ENCODE measurements at places on chromosomes 5 and 9. TPM values are rescaled to one million over a fixed set of nuclear protein-coding genes. Genes with fewer than 3 reads are reported as not detected.

PROB1 gene
- total RNA-seq = 9.3 TPM

GBGT1 gene
- 9.4 TPM for total RNA-seq

OR2S2 gene
- total RNA-seq = not detected

GCNT4 gene
- 0.67 TPM for total RNA-seq

TYRP1 gene
- not detected for total RNA-seq

CTXN3 gene
- total RNA-seq = not detected

HACD4 gene
- total RNA-seq = 2.7 TPM

SLC28A3 gene
- 0.60 TPM for total RNA-seq

F12 gene
- total RNA-seq = 2.2 TPM

GRCh38 chr5:175001876-175002645 lies 277.7 kb downstream of the MSX2 start:
- no peak for DNase-seq

- no peak for DNase-seq
Observed at GRCh38 chr9:16030528-16031185, 477.8 kb downstream of the CCDC171 start.

DNA sequence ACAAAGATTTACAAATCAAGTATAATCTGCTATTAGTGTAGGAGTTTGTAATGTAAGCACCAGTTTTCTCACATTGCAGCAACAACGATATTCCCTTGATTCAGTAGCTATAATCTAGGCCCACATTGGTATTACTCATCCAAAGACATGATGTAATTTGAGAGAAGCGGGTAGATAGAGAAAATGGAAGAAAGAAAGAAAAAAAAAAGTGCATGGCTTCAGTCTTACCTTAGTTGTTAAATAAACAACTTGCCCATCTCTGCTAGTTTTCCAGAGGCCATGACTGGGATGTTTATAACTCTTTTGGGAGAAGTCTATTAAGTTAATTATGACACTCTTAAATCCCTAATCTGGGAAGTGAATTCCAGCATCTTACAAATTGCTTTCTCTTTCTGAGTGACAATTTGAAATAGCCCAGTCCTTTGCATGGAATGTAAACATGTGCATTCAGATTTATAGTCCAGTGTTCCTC lies 2.8 kb downstream of the MELK start:
- no peak for DNase-seq

GRCh38 chr9:98413084-98413483 lies 157.6 kb upstream of the TBC1D2 start:
- no peak for DNase-seq

GRCh38 chr5:166240705-166241104 lies 2050.7 kb upstream of the WWC1 start:
- no peak for DNase-seq

DNA sequence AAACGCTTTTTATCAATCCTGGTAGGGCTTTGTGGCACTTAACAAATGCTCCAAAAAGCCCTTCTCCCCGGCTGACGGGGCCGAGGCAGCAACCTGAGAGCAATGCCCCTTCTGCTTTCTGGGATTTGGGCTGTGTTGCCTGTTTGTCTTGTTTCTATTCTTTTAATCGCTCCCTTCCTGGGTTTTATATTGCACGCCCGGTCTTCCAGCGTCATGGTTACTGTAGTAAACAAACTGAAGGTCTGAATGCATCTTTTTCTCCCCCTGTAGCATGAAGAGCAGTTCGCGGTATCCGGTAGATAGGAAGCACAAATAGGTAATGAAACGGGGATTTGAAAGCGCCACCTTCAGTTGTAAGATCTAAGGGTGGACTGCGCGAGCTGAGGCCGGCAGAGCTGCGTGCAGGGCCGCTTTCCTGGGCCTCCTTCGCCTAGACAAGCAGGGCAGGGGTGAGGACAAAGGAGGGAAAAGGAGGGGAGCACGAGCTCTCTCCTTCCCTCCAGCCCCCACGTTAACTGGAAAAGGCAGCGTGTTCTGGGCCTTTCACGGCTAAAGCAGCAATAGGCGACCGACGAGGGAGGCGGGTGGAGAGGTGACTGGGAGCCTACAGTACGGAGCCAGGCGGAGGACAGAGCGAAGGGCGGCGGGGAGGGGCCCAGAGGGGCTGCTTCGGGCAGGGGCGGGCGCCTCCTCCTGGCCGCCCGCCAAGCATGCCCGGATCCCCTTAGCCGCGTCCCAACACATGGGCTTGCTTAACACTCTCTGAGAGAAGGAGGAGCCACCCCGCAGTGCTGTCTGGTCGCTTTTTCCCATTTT lies 49.3 kb upstream of the ZNF366 start:
- DNase-seq = no peak

GRCh38 chr9:90301277-90301653 lies 341.4 kb downstream of the DIRAS2 start:
- DNase-seq = no peak

- DNase-seq = no peak
Observed at GRCh38 chr5:36611520-36612274, 5.3 kb downstream of the SLC1A3 start.

DNA sequence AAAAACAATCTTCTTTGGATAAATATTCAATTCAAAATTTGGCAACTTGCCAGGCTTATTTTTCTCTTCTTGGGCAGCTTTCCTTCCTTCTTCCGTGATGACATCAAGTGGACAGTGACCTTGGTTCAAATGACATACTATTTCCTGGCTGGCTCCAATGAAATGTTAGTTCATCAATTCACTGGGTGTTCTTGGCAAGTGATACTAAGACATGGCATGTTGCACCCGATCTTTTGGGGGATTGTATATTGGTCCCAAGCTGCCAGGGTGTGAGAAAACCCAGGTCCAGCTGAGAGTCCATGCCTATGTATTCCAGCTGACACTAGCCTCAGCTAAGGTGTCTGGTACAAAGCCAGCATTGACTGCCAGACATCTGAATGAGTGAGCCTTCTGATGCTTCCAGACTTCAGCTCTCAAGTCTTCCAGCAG lies 252.9 kb downstream of the MAT2B start:
- DNase-seq = no peak

- no peak for DNase-seq
Observed at GRCh38 chr5:53890490-53890889, 330.1 kb downstream of the NDUFS4 start.

- no peak for DNase-seq
Observed at GRCh38 chr5:172445866-172446265, 8.5 kb downstream of the SH3PXD2B start.

DNA sequence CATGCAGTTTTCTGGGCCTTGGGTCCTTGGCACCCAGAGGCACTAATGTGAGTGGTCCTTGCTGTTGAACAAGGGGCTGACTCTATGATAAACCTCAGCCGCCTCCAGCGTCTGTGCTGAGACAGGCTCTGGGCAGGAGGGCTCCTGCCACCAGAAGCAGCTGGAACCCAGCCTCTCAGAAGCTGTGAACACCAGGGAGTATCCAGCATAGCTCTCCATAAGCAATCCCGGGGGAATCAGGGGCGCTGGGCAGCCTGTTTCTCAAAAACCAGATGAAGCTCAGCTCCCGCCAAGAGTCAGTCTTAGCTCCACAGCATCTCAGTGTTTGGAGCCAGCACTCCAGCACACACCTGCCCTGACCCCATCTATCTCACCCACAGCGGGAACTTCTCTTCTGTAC lies 170.2 kb downstream of the HSPA4 start:
- DNase-seq = no peak

DNA sequence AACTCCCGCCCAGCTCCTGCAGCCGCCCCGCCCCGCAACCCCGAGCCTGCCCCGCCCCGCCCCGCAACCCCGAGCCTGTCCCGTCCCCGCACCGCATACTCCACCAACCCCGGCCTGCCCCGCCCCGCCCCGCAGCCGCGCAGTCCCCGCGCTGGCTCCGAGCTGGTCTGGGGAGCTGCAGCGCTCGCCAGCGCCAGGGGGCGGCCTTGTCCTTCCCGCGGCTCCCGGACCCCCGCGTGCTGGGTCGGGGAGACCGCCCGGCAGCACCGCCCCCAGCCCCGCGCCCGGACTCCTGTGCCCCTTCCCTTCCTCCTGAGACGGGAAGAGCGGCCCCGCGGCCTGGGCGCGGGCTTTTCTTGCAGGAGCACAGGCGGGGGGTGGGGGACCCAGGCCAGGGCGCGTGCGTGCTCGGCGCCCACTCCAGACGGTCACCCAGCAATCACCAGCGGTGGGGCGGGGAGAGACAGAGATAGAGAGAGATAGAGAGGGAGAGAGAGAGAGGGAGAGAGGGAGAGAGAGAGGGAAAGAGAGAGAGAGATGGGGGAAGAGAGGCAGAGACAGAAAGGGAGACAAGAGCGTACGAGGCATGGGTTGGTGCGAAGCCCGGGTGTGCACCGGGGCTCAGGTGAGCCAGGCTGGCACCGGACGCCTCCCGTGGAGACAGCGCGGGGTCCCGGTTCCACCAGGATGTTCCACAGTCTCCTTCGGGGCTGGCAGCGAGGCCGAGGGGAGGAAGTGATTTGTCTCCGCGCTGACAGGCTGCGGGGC lies 14.7 kb upstream of the TMEM250 start:
- no peak for DNase-seq

GRCh38 chr5:87645224-87645623 lies 232.5 kb upstream of the CCNH start:
- no peak for DNase-seq

- DNase-seq = no peak
Observed at GRCh38 chr5:142327111-142327842, 2.5 kb upstream of the SPRY4 start.

DNA sequence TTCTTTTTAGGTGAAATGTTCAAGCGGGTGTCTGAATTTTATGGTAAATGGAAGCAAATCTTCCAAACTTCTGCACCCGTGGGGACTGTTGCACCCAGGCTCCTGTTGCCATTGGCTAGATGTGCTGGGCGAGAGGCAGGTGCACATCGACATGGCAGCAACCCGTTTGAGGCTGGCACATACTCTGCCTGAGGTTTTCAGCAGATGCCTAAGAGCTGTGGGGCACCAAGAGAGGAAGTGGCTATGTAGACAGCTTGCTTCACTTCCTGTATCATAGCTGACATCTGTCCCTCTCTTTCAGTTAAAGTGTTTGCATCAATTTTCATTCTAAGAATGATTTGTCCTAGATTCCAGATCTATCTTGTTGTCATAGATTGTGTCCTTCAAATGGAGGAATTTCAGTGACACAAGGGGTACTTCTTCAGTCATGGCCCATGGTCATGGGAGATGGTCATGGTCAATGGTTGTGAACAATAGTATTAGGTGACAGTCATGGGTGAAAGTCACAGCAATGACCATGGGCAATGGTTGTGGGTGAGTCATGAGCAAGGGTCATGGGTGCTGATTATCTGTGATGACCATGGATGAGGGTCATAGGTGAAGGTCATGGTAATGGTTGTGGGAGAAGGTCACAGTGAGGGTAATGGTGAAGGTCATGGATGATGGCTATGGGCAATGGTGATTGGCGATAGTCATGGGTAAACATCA lies 115.1 kb upstream of the IRX4 start:
- DNase-seq = no peak

DNA sequence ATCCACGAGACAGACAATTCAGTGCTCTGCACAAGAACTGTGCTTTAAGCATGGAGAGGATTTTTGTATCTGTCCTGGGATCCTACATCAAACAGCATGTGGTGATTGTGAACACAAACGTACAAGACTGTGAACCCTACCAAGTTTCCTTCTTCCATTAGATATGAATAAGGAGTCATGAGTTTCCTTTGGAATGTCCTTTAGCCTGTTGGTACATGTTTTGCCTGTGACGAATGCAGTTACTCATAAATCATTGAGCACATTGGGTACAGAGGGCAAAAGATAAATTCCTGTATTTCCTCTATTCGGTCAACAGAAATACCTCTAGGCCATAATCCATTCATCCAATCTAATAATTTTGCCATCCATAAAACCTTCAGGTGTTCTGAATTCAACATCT lies 61.5 kb downstream of the FXN start:
- no peak for DNase-seq

DNA sequence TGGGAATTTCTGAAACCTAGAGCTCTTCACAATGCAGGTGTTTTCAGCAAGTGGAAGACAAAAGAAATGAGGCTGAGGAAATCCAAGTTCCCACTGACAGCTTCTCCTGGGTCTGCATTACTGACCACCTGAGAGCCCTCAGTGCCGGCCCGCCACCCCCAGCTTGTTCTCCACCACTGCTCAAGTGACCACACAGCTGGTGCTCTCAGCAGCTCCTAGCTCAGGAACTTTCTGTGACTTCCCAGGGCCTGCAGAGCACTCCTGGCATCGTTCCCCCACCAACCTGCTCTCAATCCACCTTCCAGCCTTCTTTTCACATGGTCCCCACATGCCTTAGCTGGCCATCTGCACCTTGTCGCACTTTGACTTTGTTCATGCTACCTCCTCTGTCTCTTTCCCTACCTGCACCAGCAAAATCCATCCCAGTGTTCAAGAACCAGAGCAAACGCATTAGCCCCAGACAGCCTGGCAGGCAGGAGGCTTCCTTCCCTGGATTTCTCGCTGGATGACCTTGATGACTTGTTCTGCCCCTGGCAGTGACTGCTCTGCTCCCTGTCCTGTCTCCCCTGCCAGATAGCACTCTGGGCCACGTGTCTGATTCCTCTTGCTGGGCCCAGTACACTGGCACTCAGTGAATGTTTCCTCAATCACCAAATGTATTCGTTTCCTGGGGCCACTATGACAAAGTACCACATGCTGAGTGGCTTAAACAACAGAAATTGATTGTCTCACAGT lies 35.1 kb upstream of the NANS start:
- DNase-seq = no peak

DNA sequence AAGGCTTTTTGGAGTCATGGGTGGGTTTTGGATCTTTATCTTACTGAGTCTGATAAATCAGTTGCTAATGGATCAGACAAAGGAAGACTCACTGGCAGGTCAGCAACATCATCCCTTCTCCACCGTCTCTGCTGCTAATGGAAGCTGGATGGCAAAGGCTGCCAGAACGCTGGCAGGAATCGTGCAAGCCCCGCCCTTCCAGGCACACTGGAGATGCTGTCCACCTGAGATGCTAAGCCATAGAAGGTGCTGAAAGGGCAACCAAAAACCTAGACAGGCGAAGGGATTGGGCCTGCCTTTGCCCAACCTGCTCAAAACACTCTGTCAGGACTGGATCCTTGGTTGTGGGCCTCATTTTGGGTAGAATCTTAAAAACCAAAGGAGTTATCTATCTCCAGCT lies 139.5 kb upstream of the FSTL4 start:
- no peak for DNase-seq

DNA sequence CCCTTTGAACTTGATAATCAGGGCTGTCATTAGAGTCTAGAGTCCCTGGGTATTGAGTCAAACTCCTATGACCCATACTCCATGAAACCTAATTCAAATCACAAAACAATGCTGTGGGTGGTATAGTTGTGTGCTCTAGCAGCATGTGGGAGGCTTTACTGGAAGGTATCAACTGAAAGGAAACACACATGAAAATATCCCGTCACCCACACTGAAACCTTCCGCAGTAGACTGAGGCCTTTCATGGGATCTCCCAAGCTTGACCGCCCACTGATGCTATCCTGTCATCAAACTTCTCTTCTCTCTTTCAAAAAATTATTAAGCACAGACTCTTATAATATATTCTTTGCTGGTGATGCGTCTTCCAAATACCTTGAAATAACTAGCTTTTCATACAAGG lies 569.1 kb upstream of the MEF2C start:
- DNase-seq = no peak

DNA sequence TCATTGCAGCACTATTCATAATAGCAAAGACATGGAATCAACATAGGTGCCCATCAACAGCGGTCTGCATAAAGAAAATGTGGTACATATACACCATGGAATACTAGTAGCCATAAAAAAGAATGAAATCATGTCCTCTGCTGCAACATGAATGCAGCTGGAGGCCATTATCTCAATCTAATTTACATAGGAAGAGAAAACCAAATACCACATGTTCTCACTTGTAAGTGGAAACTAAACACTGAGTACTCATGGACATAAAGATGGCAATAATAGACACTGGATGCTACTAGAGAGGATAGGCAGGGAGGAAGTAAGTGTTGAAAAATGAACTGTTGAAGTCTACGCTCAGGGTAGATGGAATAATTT lies 203.9 kb upstream of the CDH9 start:
- DNase-seq = no peak

GRCh38 chr9:83154821-83155220 lies 91.9 kb upstream of the RASEF start:
- DNase-seq = no peak

All from activated T-helper 1 cell treated with anti-CD3 and anti-CD28 coated beads, Interleukin-12 subunit alpha, Interleukin-12 subunit beta, Interleukin-2, Interleukin-4 antibody, amounts not matched to agents 30 ng/mL and 10 ng/mL and 1 ng/mL, durations not matched to agents 14 hours and 24 hours and 36 hours (primary cell).